H9 (cell line): ENCODE measurements at places on chromosomes 12 and 14. TPM values are rescaled to one million over a fixed set of nuclear protein-coding genes. Genes with fewer than 3 reads are reported as not detected.

The CARMIL3 gene
- total RNA-seq, result 4.7 and 5.8 TPM in 2 replicates

DNA sequence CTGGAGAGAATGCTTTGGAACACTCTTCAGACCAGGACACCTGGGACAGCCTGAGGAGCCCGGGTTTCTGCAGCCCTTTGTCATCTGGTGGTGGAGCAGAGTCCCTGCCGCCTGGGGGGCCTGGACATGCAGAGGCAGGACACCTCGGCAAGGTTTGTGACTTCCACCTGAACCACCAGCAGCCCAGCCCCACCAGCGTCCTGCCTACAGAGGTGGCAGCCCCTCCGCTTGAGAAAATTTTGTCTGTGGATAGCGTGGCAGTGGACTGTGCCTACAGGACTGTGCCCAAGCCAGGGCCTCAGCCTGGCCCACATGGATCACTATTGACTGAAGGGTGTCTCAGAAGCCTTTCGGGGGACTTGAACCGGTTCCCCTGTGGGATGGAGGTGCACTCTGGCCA is 21.1 kb downstream of the CINP start:
- no peaks in the 10 kb centered on the region for H3K27me3 ChIP-seq
- DNase-seq, result no peak
- no peaks in the 10 kb centered on the region for H3K4me1 ChIP-seq
- H3K4me3 ChIP-seq, result no peak overlapping the region

- no peaks in the 10 kb centered on the region for H3K4me1 ChIP-seq
- no peaks in the 10 kb centered on the region for H3K27me3 ChIP-seq
- H3K4me3 ChIP-seq, result no peak overlapping the region
- H3K27ac ChIP-seq, result no peak overlapping the region
These were observed 30.0 kb downstream of the GALNT4 start for GRCh38 chr12:89494411-89495231.

DNA sequence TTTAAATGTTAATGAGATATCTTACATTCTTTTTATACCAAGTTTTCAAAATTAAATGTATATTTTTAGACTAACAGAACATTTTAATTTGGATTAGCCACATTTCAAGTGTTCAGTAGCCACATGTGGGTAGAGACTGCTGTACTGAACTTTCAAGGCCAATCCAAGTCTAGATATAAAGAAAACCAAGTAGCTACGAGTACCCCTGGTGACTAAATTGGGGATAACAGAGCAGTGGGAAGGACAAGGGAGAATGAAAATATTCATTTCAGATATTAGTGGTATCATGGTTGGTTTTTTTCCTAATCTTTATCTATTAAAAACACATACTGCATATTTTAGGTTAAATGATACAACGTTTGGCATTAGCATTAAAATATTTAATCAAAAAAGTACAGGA is 69.4 kb upstream of the RHOJ start:
- H3K36me3 ChIP-seq, result no peaks in the 10 kb centered on the region
- no peaks in the 10 kb centered on the region for H3K27me3 ChIP-seq
- no peaks in the 10 kb centered on the region for H3K4me1 ChIP-seq
- DNase-seq, result no peak

The TBC1D30 gene
- total RNA-seq, result 1.6 and 2.2 TPM in 2 replicates
